AML-193 (cell line): ENCODE measurements at places on chromosomes 1 and 21.

DNA sequence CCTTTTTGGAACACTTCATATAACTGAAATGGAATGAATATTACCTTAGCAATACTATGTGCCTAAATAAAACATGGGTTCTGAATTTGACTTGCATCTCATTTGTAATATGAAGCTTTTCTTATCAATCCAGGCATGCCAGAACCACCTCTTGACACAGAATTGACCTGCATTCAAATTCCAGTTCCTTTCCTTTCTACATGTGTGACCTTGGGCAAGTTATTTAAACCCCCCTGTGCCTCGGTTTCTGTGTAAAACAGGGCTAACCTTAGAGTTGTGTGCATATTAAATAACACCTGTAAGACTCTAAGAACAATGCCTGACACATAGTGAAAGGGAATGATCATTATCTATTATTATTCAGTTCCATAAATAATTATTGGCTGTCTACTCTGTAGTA lies 2.0 kb upstream of the NOS1AP start:
- no peak for DNase-seq

GRCh38 chr1:59520827-59521418 lies 224.0 kb downstream of the FGGY start:
- no peak for DNase-seq

DNA sequence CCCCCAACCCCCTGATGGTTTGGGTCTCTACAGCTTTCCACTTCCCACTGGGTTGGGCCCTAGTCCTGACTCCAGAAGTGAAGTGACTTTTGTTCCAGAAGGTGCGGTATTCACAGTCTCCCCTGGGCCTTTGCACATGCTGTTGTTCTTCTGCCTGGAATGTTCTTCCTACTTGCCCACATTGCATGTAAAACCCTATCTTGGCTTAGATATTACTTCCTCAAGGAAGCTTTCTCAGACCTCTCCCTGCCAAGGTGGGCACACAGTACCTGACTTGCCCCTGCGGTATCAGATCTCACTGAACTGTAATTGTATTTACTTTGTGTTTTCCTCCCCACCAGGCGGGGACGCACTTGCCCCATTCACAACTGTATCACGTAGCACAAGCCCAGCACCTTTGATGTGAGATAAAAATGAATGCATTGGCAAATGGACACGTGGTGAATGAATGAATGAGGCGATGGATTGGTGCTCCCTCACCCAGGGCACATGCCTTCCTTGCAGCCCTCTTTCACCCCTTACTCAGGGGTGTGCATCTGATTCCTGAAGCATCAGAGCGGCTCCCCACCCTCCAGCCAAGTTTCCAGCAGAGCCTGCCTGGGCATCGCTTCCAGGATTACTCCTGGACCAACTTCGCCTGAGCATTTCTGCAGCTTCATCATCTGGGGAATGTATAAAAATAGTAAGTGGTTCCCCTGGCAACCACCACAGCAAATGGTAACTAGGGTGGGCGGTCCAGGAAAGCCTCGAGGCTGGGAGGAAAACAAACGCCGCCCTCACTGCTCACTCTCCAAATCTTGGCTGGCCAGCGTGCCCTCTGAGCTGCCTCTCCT lies 19.8 kb downstream of the NENF start:
- no peak for DNase-seq

DNA sequence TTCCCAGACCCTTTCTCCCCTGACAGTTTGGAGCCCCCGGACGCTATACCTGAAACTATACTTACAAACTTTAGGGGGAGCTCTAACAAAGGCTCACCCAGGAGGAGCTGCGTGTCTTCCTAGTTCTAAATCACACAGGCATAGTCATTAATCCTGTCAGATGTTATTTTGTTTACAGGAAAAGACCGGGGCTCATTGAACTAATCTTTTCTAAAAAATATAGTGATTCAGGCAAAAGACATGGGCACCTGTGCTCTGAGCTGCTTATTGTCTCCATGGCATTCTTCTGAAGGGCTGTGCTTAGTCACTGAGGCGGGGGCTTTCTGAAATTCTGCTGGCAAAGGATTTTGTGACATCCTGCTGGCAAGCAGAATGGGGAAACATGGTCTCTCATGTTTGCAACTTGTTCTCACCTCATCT lies 1577.0 kb downstream of the NCAM2 start:
- DNase-seq = peak; percentile 55

- DNase-seq = no peak
Observed at GRCh38 chr1:227789084-227790033, 26.1 kb upstream of the PRSS38 start.

DNA sequence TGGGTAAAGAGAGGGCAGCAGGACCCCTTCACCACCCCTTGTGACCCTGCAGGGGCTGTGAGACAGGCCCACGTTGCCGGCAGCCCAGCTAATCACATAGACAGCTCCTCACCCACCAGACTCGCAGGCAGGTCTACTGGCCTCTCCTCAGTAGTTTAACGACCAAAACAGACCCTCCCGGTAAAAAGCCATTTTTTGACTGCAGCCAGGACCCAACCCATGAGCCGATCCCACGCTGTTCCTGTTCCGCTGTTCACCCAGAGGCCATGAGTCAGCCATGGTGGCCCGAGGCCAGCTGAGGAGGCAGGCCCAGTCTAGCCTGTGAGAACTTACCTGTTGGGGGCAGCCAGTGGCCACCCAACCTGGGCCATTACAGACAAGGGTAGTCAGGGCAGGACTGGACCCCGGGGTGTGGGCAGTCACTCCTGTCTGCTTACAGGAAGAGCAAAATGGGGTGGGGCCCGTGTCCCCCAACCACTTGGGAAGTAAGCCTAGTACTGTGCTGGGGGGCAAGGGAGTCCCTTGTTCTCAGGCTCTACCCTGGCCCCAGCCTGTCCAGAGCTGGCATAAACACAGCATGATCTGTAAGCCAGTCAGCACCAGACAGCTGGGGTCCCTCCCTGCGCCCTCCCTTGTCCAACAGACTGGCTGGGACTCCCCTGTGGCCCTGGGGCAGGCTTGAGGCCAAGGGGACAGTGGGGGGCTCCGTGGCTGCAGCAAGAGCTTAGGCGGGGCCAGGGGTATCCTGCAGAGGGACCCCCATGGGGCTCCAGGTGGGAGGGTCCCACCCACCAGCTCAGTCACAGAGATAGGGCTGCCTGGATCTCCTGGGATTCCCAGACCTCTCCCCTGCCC lies 61.9 kb downstream of the WNT9A start:
- DNase-seq = no peak

GRCh38 chr1:68230901-68231626 lies 1.3 kb downstream of the WLS start:
- DNase-seq = no peak

DNA sequence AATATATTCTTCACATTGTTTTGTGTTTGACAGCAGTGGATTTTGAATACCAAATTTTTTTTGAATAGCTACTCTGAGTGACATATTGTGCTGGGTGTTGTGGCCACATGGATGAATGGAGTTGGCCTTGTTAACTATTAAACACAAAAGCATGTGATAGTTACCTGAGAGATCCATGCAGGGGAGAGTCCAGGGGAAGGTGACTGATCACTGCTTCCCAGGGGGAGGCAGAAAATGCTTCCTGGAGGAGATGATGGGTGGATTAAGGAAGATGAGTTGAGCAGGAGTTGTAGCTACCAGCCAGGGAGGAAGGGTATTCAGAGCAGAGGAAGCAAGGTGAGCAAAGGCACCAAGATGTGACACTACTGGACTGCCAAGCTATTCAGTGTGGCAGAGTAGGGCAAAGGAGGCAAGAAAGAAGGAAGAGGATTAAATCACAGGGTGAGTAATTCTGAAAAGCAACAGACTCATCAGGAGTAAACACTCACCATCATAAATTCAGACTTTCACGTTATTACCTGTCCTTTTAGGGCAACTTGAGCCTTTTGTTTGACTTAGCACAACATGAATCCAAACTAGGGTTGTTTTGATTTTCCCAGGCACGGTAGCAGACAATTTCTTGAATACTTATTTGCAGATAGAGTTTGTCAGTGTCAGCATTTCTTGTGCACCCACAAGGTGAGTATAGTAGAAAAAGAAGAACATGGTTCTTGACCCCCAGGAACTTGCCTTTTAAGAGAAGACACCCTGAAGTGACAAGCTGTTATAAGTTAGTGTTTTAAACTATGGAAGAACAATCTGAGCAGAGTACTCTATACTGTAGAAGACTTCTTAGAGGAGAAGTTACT lies 4.2 kb downstream of the CD46 start:
- DNase-seq = no peak

DNA sequence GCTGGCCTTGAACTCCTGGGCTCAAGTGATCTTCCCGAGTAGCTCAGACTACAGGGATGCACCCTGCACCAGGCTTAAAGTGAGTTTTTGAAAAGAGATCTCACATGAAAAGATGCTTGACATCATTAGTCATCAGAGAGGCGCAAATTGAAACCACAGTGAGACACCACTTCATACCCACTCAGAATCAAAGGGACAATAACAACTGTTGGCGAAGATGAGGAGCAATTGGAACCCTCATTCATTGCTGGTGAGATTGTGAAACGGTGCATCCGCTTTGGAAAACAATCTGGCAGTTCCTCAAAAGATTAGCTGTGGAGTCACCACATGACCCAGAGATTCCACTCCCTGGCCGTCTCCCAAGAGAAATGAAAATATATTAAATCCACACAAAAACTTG lies 122.3 kb downstream of the PGBD5 start:
- no peak for DNase-seq

- no peak for DNase-seq
Observed at GRCh38 chr1:205524794-205525101, 20.3 kb downstream of the CDK18 start.

- no peak for DNase-seq
Observed at GRCh38 chr1:99305626-99306025, 41.3 kb downstream of the PLPPR4 start.

DNA sequence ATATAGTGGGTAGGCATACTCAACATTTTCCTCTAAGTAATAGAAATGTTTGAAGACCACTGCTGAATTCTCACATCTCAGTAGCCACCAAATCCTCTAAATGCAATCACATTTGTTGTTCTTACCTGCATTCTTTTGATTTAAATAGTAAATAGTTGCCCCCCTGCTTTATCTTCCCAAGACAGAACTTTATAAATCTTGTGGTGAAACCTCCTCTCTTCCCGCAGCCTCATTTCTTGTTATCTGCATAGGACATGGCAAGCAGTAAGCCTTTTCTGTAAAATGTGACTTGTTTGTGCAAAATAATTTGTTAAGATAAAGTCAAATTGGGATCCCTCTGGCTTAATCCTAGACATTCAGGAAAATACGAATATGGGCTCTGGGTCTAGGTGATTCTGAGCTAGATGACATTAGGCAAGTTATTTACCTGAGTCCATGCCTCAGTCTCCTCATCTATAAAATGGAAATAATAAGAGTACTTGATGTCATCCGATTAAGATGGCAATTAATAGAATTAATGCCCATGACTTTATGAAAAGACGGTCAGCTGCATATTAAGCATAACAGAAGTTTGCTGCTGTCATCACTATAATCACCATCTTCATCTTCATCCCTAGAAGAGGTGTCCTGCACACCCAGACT lies 77.7 kb downstream of the LRRC8C start:
- DNase-seq = no peak

DNA sequence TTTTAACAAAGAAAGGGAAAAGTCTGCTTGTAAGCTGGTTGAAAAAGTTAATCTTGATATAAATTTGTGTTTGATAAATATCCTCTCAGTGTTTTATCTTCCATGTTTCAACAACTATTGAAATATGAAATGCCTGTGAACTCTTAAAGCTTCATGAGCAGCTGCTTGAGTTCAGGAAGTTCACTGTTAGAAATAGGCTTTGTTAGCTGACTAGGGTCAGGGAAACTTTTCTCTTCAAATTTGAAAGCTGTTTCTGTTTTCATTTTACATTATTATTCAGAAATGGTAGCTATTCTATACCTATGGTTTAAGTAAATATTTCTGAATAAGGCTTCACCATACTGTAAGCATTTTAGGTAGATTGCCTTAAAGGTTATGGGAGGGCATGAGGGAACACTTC lies 191.7 kb downstream of the HS2ST1 start:
- DNase-seq = no peak

DNA sequence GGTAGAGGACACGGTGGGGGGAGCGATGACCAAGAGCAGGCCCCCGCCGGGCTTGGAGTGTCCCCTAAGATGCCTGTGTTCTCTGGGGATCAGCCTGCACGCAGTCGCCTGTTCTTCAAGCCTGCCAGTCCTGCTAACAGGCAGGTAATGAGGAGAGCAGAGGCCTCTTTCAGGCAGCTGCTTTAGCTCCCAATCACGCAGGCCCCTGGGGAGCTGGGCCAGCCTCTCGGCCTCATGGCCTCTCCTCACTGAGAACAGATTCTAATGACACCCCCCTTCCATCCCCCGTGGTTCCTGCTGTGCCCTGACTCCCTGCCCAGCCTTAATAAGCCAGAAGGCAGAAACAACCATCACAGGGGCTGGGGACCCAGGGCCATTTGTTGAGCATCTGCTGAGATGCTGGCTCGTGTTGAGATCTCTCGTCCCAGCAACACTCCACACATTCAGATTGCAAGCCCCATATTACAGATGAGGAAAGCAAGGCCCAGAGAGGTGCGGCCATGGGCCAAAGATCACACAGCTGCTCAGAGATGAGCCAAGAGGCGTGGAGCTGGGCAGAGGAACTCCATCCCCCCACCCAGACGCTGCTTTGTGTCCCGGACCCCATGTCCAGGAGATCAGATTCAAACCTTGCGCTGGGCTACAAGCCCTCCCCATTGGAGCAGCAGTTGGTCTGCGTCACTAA lies 71.6 kb upstream of the CASZ1 start:
- DNase-seq = no peak

GRCh38 chr1:91557826-91558225 lies 57.2 kb downstream of the CDC7 start:
- DNase-seq = no peak

- DNase-seq = no peak
Observed at GRCh38 chr1:59468828-59469428, 172.0 kb downstream of the FGGY start.

- DNase-seq = peak; percentile 51
Observed at GRCh38 chr1:37989361-37989930, 376 bp downstream of the SF3A3 start.

GRCh38 chr1:77170687-77171086 lies 48.5 kb downstream of the PIGK start:
- no peak for DNase-seq

DNA sequence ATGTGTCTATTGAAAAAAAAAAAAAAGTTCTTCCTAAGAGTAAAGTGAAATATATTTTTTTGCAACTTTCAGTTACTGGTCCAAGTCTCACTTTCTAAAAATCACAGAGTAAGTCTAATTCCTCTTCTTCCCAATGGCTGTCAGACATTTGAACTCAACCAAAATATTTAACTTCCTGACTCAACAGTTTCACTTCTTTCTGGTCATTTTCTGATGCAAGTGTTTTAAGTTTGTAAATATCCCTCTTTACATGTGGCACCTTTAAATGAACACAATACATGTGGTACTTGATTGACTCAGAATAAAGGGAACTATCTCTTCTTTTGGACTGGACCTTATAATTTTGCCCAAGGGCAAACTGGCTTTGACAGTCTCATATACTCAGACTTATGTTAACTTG lies 76.7 kb downstream of the ASH1L start:
- no peak for DNase-seq

DNA sequence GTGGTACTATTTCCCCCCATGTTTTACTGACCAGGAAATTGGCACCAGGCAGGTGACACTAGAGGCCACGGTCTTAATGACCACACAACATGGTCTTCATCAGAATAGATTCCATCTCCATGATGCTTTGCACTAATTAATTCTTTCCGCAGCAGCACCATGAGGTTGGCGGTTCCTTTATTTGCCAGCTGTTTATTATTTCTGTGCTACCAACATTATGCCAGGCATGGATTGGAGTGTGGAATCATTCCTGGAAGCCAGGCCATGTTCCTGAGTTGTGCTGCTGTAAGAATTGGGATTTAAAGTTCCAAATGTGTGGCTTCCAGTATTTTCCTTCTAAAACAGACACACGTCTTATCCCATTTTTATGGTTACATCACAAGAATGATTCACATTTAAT lies 107.8 kb downstream of the NFIA start:
- no peak for DNase-seq

GRCh38 chr1:234698686-234699085 lies 88.7 kb upstream of the IRF2BP2 start:
- DNase-seq = no peak
